Stimulated activated CD8-positive, alpha-beta memory T cell treated with anti-CD3 and anti-CD28 coated beads, Interleukin-7, amount 100 ng/mL, for 1 hour (primary cell): ENCODE measurements at places on chromosomes 2 and 18.

DNA sequence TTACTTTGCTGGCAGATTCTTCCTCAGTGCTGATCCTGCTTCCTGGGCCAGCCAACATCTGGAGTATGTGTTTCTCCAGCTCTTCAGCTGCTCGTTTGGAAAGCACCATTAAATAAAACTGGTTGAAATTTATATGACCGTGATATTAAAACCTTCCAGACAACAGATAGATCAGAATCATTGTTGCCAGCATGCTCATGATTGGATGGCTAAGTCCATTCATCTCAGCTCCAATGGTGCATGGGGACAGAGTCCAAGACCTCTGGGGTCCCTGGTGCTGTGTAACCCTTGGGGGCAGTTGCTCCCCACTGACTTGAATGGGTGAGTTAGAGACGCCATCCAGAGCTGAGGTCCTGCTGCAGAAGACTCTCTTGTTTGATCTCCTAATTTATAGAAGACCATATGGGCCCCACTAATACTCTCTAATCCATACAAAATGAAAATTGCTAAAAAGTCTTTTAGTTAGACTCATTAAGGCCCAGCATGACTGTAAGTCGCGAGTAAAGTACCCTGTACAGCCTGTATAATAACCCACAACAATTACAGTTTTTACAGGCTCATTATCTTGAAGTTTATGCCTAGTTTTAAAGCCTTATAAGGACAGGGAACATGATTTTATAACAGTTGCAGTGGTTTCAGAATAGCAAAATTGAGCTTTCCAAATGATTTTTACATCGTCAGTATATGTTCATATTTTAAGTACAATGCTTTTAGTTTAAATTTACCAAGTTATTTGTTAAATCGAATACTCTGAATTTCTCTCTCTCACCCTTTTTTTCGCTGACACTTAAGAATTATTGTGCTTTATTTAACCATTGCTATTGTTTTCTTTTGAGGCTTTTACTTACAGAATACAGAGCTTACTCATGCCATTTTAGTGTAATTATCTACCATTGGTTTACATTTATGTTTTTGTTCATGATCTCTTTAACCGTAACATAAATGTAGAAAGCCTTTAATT lies 60.0 kb downstream of the CABLES1 start:
- DNase-seq = no peak

GRCh38 chr2:47295131-47295980 lies 107.6 kb upstream of the MSH2 start:
- no peak for DNase-seq

DNA sequence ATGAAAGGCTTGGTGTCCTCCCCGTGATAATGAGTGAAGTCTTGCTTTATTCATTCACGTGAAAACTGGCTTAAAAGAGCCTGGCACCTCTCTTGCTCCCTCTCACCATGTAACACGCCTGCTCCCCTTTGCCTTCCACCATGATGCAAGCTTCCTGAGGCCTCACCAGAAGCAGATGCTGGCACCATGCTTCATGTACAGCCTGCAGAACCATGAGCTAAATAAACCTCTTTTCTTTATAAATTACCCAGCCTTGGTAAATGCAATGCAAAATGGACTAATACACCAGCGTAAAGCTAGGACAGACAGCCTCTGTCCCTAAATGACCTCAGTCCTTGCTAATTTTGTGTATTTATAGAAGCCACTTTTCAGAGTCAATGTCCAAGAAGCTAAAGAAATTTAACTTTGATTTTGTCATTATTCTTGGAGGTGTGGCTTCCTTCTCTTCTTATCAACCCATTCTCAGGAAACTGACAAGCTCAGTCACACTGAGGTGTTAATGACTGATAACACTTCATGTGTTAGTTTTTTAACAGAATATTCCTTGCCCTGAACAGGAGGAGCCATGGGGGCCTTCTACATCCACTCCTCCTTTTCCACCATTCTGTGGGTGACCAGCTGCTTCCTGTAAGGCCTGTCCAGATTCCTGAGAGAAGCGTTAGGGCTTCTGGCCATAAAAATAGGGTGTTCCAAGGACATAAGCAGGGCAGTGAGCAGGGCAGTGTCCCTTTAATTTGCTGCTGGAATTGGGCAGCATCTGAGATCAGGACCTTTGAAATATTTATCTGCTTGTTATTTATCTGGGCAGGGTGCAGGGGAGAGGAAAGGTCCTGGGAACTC lies 38.0 kb upstream of the EPAS1 start:
- DNase-seq = no peak

DNA sequence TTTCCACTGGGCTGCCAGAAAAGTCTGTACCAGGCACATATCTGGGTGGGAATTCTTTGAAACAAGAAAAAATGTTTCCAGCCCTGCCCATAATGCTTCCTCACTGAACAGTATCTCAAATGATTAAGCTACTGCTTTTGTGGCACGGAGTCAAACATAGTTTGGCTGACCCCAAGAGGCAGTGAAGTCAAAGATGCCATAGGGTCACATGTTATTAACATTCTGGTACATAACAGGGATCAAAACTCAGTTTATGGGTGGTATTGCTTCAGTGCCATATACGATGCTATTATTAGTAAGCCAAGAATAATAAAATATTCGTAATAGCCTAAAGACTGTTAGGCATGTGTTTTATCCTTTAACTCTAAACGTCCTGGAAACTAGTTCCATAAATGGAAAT lies 112.4 kb downstream of the FEZ2 start:
- DNase-seq = no peak

DNA sequence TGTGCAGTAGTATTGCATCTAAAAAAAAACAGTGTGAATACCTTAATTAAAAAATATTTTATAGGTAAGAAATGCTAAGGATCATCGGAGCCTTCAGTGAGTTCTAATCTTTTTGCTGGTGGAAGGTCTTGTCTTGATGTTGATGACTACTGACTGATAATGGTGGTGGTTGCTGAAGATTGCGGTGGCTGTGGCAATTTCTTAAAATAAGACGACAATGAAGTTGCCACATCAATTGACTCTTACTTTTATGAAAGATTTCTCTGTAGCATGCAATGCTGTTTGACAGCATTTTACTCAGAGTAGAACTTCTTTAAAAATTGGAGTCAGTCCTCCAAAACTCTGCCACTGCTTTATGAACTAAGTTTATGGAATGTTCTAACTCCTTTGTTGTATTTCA lies 36.2 kb downstream of the GLS start:
- no peak for DNase-seq

DNA sequence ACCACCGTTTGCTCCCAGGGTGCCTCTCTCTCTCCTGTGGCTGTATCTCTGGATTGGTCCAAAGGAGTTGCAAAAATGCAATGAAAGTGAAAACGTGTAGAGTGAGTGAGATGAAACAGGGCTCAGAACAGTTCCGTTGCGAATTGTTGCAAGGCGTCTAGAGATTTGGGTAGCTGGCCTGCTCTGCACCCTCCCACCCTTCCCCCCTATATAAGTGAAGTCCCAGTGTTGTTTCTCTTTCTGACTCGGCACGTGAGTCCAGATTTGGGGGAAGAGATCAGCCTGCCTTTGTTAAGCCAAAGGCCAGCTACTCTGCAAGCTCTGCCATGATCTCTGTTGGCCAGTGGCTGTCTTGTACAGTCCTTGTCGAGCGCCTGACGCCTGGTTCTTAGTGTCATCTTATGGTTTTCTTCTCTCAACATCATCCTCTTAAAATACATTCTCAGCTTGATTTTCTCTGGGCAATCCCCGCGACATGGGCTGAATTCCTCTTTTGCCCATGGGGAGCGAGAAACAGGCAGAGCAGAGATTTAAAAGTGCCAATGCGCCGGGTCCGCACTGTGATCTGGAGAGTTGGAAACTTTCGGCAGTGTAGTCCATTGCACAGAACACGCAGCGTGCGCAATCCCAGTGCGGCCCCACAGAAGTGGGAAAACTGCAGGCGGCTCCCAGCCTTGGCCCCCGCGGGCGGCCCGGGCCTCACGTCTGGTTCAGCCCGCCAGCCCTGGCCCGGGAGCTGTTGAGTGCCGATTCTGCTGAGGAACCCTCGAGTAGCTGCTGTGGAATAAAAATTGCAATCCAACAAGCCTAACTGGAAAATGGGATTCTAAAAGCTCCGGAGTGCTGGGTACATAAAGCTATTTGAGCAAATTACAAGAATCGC lies 9.3 kb downstream of the MEIS1 start:
- DNase-seq = no peak

GRCh38 chr2:191676790-191677645 lies 918 bp upstream of the NABP1 start:
- DNase-seq = peak; percentile 12

GRCh38 chr2:157897106-157897971 lies 21.2 kb upstream of the ACVR1 start:
- no peak for DNase-seq

GRCh38 chr2:61604433-61604832 lies 66.3 kb upstream of the XPO1 start:
- DNase-seq = no peak

DNA sequence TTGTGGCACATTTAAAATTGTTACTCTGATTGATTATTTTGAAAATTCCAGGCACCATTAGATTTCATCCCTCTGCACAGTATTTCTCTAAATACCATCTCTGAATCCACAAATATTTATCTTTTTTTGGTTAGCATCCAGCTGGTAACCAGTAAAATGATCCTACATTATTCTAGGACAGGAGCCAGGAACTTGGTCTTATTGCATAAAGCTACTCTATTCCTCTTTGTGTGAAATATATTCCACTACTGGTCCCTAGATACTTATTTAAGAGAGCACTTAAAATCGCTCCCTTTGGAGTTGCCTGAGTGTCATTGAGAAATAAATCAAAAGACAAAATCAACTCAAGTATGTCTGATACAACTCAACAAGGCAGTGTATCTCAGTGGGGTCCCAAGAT lies 7.4 kb upstream of the MBOAT2 start:
- no peak for DNase-seq

- DNase-seq = no peak
Observed at GRCh38 chr2:20615068-20615465, 35.8 kb downstream of the HS1BP3 start.

- no peak for DNase-seq
Observed at GRCh38 chr2:76546207-76546606, 835.5 kb upstream of the GCFC2 start.

GRCh38 chr18:58148954-58149471 lies 105.0 kb downstream of the NEDD4L start:
- no peak for DNase-seq

- DNase-seq = no peak
Observed at GRCh38 chr2:230734247-230735175, 21.9 kb downstream of the CAB39 start.

DNA sequence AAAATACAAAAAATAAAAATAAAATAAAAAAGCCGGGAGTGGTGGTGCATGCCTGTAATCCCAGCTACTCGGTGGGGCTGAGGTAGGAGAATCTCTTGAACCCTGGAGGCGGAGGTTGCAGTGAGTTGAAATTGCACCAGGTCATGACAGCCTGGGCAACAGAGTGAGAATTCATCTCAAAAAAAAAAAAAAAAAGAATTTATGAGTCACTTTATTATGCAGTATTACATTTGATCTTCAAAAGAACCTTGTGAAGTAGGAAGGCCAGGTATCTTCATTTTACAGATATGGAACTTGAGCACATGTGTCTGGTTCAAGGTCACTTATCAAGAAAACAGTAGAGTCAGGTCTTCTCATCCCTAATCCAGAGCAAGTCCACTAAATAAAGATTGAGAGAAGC lies 459.4 kb upstream of the HNRNPA3 start:
- no peak for DNase-seq

DNA sequence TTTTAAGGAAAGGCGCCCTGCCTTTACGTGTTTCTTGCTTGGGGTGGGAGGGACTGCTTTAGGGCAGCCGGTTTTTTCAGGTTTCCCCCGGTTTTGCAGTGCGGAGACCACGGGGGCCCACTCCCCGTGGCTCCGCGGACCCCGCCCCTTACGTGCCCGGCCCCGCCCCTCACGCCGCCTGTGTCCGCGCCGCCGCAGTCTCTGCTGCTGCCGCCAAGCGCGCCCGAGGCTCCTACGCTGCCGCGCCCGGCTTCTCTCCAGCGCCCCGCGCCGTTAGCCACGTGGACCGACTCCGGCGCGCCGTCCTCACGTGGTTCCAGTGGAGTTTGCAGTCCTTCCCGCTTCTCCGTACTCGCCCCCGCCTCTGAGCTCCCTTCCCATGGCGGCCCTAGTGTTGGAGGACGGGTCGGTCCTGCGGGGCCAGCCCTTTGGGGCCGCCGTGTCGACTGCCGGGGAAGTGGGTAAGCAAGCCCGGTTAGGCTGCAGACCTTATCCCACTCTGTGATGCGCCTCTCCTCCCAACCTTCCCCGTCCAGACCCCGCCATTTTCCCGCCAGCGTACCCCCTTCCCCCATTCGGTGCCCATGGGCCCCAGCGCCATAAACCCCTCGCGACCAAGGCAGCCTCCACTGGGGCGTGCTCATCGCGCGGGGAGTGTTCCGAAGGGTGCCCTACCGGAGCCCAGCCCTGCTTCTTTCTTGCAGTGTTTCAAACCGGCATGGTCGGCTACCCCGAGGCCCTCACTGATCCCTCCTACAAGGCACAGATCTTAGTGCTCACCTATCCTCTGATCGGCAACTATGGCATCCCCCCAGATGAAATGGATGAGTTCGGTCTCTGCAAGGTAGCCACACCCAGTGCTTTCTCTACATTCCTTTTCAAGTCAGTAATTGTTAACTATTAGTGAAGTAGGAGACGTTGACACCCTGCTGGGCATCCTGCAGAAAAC lies at the start of gene CAD:
CAD (plus strand) TSS at position 197 of the 949 bp plus-strand sequence; CDS start at position 380, 183 bp downstream.
- peak; percentile 69 for DNase-seq

- DNase-seq = no peak
Observed at GRCh38 chr18:46711444-46711863, 45.4 kb downstream of the ST8SIA5 start.

DNA sequence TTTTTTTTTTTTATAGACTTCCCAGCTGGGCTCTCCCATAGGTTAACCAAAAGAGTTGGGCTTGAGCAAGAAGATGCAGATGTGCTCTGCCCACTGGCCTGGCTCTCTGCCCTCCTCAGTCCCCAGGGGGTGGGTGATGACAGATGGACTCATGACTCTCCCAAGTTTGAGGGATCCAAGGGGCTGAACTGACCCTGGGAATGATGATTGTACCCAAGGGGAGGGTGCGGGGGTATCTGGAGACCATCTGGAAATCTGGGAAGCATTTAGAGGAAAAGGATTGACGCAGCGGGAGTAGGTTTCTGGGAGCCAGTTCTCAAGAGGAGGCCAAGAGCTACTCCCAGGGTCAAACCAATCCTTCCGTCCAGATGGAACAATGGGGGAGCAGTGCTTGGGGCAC lies 330.8 kb downstream of the CYP26B1 start:
- DNase-seq = no peak

GRCh38 chr2:199757233-199757870 lies 93.6 kb downstream of the FTCDNL1 start:
- DNase-seq = no peak

DNA sequence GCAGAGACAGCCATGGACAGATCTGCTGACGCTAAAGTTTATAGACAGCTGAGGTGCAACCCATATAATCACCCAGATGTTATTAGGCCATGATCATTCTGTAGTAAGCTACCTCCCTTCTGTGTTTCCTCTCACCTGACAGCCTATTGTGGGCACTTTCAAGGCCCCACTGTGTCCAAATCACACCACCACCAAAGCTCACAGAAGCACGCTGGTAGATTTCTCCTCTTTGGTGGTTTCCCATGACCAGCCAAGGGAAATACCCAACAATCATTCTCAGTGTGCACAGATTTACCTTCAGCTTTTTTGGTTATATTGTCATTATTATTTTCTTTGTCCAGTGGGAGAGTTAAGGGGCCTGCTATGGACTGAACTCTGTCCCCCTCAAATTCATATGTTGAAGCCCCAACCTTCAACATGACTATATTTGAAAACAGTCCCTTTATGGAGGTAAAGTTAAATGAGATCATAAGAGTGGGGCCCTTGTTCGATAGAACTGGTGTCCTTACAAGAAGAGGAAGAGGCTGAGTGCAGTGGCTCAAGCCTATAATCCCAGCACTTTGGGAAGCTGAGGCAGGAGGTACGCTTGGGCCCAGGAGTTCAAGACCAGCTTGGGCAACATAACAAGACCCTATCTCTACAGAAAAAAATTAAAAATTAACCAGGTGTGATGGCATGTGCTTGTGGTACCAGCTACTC lies 74.0 kb upstream of the MSH6 start:
- no peak for DNase-seq
